ENCODE measurements at places on chromosomes 3 and 15. TPM values are rescaled to one million over a fixed set of nuclear protein-coding genes. Genes with fewer than 3 reads are reported as not detected.

PHC3 gene
- total RNA-seq, result 51.6 TPM

MORC1 gene
- not detected for total RNA-seq

CD86 gene
- total RNA-seq, result not detected

PLSCR2 gene
- total RNA-seq, result not detected

DUOXA2 gene
- total RNA-seq, result not detected

HYAL1 gene
- total RNA-seq, result 15.5 TPM

AMIGO3 gene
- total RNA-seq, result 0.32 TPM

MUC4 gene
- total RNA-seq, result not detected

C3orf38 gene
- total RNA-seq, result 40.6 TPM

HRH1 gene
- total RNA-seq, result 34.6 TPM

GHSR gene
- total RNA-seq, result not detected

BBX gene
- total RNA-seq, result 64.3 TPM

CDHR4 gene
- total RNA-seq, result 0.13 TPM
